IMR-90 (cell line): ENCODE measurements at places on chromosomes 4 and X.

DNA sequence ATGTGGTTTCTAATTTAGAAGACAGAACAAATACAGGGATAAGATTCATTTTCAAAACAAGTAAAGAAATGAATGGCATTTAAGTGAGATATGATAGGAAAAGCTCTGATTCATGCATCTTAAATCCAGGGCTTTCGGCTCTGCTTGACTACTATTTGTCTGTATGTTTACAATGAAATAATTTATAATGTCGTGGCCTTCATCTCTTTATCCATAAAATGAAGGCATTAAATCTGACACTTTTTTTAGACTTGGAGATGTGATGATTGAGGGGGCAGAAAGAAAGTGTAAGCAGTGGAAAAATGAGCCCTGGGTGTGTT lies 115.7 kb upstream of the KIT start:
- no peak for DNase-seq

DNA sequence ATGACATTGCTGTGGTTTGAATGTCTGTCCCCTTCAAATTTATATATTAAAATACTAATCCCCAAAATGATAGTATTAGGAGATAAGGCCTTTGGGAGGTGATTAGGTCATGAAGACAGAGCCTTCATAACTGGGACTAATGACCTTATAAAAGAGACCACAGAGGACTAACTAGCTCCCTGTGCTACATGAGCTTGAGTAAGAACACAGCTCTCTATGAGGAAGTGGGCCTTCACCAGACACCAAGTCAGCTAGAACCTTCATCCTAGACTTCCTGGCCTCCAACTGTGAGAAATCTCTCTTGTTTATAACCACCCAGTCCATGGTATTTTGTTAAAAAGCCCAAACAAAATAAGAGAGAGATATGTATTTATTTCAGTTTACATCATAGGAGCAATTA lies 242.2 kb upstream of the CTSO start:
- no peak for DNase-seq

GRCh38 chr4:182145334-182145905 lies 97.8 kb upstream of the TENM3 start:
- DNase-seq, result no peak

DNA sequence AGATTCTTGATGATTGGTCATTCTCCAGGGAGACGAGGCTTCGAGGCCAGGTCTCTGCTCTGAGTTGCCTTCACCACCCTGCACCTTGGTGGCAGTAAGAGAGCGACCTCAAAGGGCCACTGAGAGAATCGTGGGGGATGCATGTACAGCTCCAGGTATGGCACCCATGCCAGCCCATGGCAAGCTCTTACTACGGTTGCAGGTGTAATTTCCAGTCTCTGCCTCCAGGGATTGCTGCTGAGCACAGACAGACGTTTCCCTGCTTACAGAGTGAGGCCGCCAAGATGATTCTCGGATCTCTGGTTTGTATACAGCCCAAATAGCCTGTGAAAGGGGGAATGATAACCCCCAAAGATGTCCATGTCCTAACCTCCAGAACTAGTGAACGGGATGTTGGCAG lies 16.3 kb upstream of the DRD5 start:
- DNase-seq, result peak; percentile 4

- peak; percentile 92 for DNase-seq
These were observed 135.6 kb downstream of the TSPAN5 start for GRCh38 chr4:98522636-98523395.

DNA sequence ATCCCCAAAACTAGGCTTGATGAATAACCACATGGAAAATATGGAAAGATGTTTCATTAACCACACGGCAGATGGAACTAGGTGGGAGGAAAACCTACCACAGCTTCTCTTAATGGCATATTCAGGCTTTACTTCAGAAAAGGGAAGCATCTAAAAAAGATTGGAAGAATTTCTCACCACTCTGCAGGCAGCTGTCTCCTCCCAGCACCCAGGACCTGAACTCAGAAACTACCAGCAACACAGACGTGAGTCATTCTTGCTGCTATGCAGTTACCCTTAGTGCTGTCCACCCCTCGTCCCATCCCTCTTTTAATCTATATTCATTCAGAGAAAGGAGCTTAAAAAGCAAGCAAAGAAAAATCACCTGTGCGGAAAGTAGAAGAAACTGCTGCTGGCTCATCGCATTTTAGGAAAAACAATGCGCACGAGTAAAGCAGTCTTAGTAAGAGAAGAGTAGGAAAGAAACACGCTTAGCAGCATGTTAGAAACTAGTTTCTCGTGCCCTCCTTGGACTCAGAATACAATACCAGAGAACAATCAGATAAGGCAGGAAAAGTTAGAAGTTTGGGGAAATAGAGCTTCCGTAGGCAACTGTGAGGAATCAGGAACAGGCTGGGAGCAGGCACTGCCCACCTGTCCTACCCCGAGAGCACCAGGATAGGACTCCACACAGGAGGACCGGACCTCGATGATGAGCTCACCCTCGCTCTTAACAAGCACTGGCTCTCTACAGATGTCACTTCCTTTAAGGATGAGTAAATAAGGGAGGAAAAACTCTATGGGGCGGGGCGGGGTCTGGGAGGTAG lies 48.1 kb upstream of the ENPP6 start:
- DNase-seq, result peak; percentile 61

GRCh38 chr4:138341739-138342415 lies 99.7 kb upstream of the SLC7A11 start:
- DNase-seq, result no peak
